ENCODE measurements at places on chromosomes 12 and 14.

DNA sequence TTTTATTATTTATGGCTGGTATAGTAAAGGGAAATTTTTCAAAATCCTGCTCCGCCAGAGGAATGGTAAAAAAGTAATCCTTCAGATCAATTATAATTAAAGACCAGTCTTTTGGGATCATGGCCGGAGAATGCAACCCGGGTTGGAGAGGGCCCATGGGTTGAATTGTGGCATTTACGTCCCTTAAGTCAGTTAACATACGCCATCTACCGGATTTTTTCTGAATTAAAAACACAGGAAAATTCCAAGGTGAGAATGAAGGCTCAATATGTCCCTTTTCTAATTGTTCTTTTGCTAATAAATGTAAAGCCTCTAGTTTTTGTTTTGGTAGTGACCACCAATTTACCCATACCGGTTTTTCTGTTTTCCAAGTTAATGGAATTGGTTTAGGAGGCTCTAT lies 602.8 kb downstream of the ALG10 start:
- DNase-seq: no peak

GRCh38 chr12:121030576-121031212 lies 8.4 kb downstream of the OASL start:
- DNase-seq: no peak

- DNase-seq: no peak
Observed at GRCh38 chr12:47817272-47818006, 2.3 kb downstream of the HDAC7 start.

GRCh38 chr14:22502007-22502406 lies 87.0 kb downstream of the DAD1 start:
- no peak for DNase-seq

DNA sequence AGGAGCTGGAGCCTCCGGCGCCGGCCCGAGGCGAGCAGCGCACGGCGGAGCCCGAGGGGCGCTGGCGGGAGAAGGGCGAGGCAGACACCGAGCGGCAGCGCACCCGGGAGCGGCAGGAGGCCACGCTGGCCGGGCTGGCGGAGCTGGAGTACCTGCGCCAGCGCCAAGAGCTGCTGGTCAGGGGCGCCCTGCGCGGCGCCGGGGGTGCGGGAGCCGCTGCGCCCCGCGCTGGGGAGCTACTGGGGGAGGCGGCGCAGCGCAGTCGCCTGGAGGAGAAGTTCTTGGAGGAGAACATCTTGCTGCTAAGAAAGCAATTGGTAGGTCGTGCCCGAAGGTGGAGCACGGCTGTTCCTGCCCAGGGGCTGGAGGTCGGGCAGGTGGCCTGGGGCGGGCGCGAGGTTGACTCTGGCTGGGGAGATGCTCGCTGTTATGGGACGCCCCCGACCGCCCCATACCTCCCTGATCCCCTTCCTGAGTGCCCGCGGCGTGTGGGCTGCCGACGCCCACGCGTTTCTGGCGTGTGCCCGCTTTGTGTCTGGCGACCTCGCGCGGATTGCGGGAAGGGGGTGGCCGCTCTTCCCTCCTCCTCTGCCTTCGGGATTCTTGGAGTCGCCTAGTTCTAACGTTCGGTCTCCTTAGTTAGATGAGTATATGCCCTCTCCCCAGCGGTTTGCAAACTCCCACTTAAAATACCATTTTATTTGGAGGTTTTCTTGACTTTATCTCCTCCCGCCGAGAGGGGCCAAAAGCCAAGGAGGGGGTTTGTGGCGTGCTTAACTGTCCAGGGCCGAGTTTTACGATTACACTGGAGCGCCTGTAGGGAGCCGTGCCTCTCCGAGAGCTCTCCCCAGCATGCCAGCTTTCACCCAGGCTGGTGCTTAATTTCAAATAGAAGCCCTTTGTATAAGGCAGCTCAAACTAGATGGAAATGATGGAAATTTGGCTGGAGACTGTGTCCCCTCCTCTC lies 752 bp downstream of the DACT1 start:
- no peak for DNase-seq

GRCh38 chr14:40368314-40368713 lies 936.1 kb upstream of the FBXO33 start:
- DNase-seq: no peak

DNA sequence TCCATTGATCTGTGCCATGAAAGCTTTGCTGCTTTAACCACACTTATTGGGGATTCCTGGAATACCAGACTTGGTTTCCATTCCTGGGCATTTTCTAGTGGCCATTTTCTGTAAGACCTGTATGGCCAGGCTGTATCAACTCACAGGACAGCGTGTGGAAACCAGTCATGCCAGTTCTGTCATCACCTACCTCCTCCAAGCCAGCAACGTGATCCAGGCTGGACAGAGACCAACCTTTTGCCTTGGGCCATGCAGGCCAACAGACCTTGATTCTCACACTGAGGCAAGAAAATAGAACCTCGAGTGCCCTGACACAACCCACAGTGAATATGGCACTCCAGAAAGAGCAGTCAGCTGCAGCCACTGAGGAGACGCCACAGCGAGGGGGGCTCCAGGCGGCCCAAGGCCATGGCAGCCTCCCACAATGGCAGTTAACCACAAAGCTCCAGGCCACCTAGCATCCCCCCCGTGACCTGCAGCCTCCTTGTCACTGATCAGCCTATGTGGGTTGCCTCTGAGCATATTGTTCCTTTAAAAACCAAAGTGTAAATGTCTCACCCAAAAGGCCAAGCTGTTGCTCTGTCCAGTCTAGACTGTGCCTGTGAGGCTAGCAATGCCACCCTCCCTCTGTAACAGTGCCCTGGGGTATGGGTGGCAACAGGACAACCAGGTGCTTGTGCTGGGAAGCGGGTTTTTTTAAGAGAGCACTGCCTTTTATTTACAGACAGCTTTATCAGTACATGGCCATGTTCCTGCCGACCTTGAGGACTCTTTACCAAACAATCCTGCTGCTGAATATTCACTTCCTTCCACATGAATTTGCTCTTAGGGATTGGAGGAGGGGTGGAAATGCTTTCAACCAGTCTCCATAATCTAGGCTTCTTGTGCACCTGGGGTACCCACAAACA lies 168.7 kb upstream of the HIF1A start:
- DNase-seq: no peak

DNA sequence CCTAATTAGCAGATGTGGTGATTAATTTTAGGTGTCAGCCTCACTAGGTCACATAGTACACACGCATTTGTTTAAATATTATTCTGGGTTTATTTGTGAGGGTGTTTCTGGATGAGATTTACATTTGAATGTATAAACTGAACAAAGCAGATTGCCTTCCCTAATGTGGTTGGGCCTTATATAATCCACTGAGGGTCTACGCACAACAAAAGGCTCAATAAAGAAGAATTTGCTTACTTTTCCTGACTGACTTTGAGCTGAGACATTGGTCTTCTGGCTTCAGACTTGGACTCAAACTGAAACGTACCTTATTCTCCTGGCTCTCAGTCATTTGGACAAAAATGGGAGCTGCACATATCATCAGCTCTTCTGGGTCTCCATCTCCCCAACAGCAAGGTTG lies 1132.3 kb upstream of the FLRT2 start:
- DNase-seq: no peak

- DNase-seq: no peak
Observed at GRCh38 chr12:122421187-122421820, 1.2 kb downstream of the CLIP1 start.

DNA sequence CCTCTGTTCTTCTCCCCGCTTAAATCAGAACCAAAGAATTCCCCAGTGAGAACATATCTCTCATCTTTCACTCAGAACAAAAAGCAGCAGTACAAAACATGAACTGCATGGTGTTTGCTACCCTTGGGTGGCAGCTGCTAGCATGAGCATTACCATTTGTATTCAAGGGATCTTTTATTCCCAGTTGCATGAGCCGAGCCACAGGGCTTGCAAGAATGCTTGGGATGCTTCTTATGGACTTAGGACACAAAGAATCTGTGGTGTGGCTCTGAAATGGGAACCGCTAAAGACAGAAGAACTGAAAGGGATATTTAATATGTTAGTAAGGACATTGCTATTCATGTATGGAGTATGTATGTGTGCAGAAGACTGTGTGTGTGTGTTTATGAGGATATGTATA lies 190.6 kb downstream of the TMX1 start:
- no peak for DNase-seq

- DNase-seq: no peak
Observed at GRCh38 chr12:129997239-129997638, 93.4 kb upstream of the TMEM132D start.

DNA sequence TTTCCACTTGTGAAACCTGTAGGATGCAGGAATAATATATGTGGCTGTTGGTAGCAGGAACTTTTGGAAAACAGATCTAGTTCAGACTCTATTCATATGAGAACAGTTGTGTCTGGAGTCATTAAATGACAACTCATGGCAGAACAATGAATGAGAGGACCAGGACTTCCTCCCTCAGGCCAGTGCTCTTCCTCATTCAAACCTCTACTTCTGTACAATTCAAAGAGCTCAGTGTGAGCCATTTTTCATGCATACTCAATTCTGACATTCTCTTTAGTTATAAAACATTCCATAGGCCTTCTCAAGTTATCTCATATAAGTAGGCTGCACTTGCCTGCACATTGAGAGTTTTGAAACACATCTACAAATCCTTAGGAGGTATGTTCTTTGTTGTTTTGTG lies 1526.6 kb upstream of the FLRT2 start:
- no peak for DNase-seq

DNA sequence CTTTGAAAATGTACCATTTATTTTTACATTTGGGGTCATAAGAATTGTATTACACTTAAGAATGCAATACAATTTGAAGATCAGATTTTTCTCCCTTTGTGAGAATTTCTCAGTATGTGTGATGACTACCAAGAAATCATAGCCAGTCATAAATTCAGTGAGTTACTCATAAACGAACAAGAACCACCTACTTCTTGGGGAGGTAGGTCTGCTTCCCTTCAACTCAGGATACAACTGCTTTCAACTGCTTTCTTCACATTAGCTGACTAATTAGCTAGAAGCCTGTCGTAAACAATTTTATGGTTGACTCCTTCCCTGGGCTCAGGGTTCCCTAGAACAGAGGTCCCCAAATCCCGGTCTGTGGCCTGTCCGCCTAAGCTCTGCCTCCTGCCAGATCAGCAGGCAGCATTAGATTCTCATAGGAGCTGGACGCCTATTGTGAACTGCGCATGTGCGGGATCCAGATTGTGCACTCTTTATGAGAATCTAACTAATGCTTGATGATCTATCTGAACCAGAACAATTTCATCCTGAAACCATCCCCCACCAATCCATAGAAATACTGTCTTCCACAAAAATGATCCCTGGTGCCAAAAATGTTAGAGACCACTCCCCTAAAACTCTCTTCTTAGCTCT lies 3.7 kb downstream of the ANG start:
- DNase-seq: no peak

GRCh38 chr14:37539992-37540391 lies 55.1 kb downstream of the FOXA1 start:
- no peak for DNase-seq

DNA sequence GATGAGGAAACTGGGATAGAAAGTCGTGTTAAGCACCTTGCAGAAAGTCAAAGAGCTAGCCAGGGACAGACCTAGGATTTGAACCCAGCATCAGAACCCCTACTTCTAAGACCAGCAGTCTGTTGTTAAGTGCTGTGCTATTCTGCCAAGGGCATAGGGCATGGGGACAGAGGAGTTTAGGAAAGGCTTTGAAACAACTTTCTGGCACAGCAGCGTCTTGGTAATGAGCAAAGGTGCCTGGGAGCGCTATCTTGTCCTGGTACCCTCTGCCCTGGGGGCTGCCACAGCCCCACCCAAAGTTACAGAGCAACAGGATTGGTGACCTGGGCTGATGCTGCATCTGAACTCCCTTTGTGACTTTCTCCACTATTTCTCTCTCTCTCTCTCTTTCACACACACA lies 1108.1 kb downstream of the BCL11B start:
- DNase-seq: no peak

- DNase-seq: peak; percentile 20
Observed at GRCh38 chr14:55373784-55374705, 37.6 kb downstream of the ATG14 start.

DNA sequence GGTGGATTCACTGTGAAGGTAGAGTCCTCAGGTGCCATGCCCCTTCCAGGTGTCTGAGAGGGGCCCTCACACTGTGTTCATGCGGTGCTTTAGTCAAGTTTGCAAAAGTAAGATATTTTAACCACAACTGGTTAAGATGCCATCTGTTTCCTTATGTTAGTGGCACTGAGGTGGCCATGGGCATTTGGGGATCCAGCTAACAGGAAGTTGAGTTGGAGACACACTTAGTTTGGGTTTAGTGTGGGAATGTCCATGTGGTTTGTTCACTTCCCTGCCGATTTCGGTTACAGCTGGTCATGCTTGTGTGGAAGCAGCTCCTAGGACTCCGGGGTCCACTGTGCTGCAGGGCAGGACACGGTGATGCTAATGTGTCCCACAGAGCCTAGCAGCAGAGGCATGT lies 17.3 kb upstream of the ABHD12B start:
- no peak for DNase-seq

- no peak for DNase-seq
Observed at GRCh38 chr12:47744005-47744651, 14.6 kb downstream of the RAPGEF3 start.

DNA sequence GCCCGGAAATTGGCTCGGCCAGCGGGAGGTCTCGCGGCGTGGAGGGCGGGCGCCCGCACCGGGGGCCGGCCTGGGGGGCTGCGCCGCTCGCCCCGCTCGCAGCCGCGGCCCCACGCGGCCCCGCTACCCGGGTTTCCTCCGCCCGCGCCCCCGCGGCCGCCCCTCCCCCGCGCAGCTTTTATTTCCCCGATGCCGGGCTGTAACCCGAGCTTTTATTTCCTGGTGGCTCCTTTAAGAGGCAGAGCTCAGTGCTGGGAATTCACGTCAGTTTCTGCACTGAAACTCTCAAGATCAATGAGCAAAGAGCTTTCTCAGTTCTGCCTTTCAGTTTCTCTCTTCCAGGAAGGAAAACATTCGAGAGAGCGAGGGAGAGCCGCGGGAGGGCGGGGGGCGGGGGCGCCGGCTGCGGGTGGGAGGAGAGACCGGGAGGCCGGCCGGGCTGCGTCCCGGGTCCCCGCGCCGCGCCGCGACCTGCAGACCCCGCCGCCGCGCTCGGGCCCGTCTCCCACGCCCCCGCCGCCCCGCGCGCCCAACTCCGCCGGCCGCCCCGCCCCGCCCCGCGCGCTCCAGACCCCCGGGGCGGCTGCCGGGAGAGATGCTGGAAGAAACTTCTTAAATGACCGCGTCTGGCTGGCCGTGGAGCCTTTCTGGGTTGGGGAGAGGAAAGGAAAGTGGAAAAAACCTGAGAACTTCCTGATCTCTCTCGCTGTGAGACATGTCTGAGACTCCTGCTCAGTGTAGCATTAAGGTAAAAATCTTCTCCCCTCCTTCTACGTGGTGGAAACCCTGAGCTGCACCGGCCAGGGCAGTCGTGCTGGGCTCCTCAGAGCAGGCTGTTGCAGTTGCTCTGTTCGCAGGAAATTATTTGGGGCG lies at the start of gene ETV6:
Gene ETV6 (plus strand): TSS at position 262 of the 873 bp plus-strand sequence. CDS start 454 bp downstream, at position 716.
- peak; percentile 71 for DNase-seq

DNA sequence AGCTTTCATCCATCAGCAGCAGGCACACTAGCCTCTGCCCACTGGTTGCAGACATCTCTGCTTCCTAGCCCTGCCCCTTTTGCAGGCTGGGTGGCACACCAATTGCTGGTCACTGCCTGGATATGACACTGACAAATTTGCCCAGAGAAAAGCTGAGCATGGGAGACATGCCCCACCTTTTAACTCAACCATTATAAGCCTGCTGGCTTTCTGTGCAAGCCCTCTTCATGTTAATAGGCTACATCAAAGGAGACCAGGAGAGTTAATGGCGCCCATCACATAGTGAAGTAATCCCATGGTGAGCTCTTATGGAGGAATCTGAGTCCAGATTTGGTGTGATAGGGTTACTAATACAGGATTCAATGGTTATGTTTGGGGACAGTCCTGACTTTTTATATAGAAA lies 139.2 kb downstream of the KICS2 start:
- DNase-seq: no peak

Measured in epithelial cell of proximal tubule (primary cell).